Right ventricle myocardium superior (tissue), 1 donor: ENCODE measurements at places on chromosomes 12 and 14. TPM values are rescaled to one million over a fixed set of nuclear protein-coding genes. Genes with fewer than 3 reads are reported as not detected.

GRCh38 chr12:32542428-32543229 lies 136.5 kb upstream of the DNM1L start:
- DNase-seq, result no peak

- DNase-seq, result peak; percentile 20
These were observed 30.4 kb downstream of the FAM222A start for GRCh38 chr12:109744026-109744425.

DNA sequence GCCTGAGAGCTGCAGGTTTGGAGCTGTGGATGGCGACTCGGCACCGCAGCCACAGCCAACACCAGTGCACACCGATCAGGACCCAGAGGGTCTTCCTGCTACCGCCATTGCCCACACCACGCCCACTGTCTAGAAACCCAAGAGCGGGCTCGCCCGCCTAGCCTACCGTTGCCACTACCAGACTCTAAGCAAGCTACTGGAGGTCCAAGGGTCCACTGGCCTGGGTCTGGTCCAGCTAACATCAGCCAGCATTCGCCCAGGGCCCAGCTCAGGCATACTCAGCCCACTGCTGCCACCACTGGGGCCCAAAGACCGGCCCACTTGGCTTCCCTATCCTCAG lies 30.5 kb upstream of the MON2 start:
- DNase-seq, result peak; percentile 42

- DNase-seq, result no peak
These were observed 146.2 kb downstream of the BCL11B start for GRCh38 chr14:99125616-99126431.

DNA sequence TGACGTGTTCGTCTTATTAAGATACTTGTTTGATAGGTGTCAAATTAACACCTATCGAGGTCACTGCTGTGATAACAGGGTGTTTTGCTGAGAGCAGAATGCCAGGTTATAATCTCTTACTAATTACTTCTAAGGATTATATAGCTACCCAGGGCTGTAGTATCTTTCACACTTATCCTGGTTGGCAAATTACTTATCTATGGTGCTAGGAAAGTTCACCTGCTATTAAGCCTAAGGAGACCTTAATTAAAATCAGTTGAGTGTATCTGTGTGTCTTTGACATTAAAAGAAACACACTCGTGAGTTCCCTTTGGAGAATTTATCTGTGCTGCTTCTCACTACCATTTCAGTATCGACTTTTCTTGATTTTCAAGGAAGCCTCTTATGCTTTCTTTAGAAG lies 301.6 kb upstream of the SLC16A7 start:
- DNase-seq, result no peak

DNA sequence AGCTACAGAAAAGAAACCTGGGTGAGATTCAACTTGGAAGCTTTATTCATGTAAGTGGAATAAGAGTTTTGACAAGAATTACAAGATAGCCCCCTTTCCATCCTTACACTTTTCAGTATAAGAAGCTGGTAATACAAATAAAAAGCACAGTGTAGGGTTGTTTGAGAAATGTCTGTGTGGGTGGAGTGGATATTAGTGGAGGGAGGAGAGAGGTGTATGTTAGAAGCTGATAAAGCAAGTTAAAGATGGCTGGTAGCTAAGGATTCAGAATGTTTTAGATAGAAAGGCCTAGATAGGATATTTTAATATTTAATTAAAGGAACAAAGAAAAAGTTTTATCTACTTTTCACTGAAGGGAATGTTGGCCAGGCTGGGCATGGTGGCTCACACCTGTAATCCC lies 12.5 kb downstream of the CFAP54 start:
- no peak for DNase-seq

- DNase-seq, result no peak
These were observed 209.6 kb downstream of the MED13L start for GRCh38 chr12:116067892-116068291.

GRCh38 chr12:66859751-66860440 lies 181.0 kb upstream of the GRIP1 start:
- no peak for DNase-seq

GRCh38 chr14:36591482-36591881 lies 9.1 kb upstream of the NKX2-8 start:
- DNase-seq, result no peak

- DNase-seq, result no peak
These were observed 19.2 kb downstream of the DDX51 start for GRCh38 chr12:132124766-132125425.

- no peak for DNase-seq
These were observed 191.6 kb upstream of the NUDT4 start for GRCh38 chr12:93186131-93186530.

DNA sequence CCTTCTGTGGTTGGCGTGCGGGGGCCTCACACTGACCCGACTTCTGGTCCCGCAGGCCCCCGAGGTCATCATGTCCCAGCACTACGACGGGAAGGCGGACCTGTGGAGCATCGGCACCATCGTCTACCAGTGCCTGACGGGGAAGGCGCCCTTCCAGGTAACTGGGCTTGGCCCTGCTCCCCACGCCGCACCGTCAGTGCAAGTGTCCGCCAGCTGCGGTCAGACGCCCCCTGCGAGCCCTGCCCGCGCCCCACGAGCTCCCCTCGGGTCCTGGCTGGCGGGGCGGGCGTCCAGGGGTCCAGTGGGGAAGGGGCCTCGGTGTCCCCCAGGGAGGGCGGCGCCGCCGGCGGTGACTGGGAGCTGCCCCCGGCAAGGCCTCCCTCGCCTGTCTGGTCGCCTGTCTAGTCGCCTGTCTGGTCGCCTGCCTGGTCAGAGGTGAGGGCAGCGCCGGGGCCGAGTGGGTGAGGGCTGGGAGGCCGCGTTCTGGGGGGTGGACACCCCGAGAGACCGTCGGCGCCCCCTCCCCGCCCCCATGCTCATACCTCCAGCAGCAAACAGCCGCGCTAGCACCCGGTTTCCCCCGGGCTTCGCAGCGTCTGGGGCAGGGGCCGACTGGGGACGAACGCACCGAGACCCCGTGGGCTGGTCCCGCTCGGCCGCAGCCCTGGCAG lies 14.8 kb downstream of the ULK1 start:
- no peak for DNase-seq

DNA sequence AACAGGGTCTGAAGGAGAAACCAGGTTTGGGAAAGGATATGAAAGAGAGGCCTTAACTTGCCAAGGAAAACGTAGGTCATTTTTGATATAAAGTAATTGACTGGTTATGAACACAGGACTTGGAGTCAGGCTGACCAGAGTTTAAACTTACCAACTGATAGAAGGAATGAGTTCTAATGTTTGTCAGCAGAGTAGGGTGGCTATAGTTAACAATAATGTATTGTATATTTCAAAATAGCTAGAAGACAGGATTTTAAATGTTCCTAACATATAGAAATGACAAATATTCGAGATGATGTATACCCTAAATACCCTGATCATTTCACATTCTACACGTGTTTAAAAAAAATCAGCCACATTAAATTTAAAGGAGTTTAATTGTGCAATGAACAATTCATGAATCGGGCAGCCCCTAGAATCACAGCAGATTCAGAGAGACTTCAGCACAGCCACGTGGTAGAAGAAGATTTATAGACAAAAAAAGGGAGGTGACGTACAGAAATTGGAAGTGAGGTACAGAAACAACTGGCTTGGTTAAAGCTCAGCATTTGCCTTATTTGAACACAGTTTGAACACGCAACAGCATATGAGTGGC lies 52.5 kb upstream of the PLEKHG7 start:
- DNase-seq, result no peak

GRCh38 chr14:40354754-40355153 lies 922.5 kb upstream of the FBXO33 start:
- no peak for DNase-seq

GRCh38 chr12:11457996-11458645 lies 62.8 kb upstream of the PRB2 start:
- no peak for DNase-seq

DNA sequence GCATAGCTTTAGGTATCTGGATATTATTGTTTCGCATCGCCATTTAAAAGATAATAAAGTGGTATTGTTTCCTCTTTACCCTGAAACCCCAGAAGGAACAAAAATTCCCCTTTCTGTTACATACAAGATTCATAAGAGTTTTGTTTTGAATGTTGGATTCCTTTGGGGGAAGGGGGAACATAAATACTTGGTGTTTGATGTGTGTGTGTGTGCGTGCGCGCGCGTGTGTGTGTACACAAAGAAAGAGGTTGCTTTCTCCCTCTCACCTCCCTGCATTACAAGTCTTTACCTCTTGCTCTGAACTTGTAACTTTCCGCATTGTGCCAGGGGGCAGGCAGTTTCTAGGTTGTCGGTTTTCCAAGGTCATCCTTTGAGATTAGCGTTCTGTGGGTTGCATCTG lies 76.4 kb downstream of the GPATCH2L start:
- no peak for DNase-seq

DNA sequence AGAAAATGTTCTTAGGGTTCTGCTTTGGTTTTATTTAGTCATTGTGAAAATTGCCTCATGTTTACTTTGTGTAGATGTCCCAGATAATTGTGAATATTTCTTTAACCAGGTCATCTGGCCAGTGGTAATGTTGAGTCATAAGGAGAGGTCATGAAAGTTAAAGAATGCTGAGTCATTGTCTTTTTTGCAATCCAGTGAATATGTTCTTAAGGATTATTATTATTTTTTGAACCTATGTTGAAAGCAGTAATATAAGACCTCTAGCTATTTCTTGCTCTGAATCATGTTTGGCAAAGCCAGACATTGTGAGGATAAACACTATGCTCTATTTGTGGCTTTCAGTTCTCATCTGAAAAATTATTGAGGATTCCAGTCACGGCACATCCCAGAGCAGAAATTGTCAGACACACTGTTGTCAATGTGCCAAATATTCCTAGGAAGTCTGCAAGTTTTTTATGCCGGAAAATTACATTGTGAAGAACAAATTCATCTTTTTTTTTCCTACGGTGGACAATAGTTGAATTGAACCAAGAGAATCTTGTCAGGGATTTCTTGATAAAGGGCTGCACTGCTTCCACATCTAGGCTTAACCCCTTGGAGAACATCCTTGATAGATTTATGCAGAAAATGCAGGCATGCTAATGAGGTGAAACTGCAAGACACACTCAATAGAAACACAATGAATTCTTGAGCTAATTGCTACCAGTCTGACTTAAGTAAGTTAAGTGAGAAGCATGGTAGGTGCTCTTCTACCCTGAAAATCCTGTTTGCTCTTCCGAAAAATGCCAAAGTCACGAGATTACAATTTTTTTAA lies 369.6 kb downstream of the ATP23 start:
- no peak for DNase-seq

GRCh38 chr14:64683264-64683663 lies 21.0 kb upstream of the PLEKHG3 start:
- DNase-seq, result no peak

DNA sequence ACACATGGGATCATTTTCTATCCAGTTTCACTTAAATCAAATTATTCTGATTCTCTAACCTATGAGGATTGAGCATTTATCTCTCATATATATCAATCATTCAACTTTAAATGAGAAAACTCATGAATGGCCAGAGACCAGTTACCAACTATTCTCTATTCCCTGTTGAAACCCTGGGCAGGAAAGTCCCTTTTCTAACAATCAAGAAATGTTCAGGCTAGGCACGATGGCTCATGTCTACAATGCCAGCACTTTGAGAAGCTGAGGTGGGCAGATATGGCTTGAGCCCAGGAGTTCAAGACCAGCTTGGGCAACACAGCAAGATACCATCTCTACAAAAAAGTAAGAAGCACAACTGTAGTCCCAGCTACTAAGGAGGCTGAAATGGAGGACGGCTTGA lies 18.0 kb downstream of the FMNL3 start:
- no peak for DNase-seq

DNA sequence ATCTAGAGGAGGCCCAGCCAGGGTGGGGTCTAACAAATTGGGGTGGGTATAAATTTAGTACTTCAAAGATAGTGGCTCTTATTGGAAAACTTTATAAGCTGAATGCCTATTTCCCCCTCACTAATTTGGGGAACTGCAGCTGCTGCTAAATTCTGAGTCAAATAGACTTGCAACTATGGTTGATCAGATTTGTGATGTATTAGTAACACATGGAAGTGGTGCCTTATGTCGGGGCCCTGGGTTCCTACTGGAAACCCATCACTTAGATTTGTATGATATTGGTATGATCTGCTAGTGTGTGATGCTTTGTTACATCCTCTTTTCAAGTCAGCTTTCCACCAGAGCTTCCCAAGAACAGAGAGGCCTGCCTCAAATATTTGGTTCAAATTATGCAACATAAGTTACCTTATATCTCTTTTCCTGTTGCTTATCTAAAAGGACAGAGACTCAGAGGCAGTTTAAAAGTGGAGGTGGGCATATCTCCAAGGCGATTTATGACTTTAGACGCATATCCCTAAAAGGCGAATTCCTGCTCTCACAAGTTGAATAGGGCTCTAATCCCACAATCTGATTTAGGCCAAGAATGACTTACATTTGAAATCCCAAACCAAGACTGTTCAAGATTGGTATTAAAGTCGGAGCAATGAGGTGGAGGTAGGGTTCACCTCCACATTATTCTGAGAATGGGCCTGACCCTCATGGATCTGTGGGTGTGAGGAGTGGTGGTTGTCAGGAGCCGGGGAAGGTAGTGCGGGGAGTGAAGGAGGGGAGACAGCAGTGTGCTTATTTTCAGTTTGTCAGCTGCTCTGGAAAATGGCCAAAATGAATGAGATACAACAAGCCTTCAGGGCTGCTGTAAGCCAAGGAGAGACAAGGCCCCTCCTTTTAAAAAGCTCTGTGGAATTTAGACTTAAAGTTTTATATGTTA lies 425.8 kb downstream of the RAD51B start:
- DNase-seq, result peak; percentile 40

MAP3K12 gene
- total RNA-seq, result 5.5 TPM

OAS1 gene
- total RNA-seq, result 4.6 TPM

TAS2R46 gene
- total RNA-seq, result not detected

AQP2 gene
- total RNA-seq, result not detected

REP15 gene
- total RNA-seq, result 6.3 TPM

SLC7A7 gene
- total RNA-seq, result 4.6 TPM

ALDH1L2 gene
- 1.3 TPM for total RNA-seq

MMP17 gene
- total RNA-seq, result 1.3 TPM

CD163 gene
- total RNA-seq, result 72.0 TPM

DLGAP5 gene
- total RNA-seq, result 0.27 TPM

KRT79 gene
- not detected for total RNA-seq

SDR9C7 gene
- not detected for total RNA-seq

PAH gene
- 0.51 TPM for total RNA-seq

TMTC1 gene
- 29.1 TPM for total RNA-seq

VWF gene
- 238 TPM for total RNA-seq

DPF3 gene
- total RNA-seq, result 25.0 TPM

GUCY2C gene
- total RNA-seq, result not detected

ACOT6 gene
- total RNA-seq, result not detected

CLEC4D gene
- not detected for total RNA-seq

ESRRB gene
- total RNA-seq, result 2.2 TPM
